ENCODE measurements at places on chromosomes 11 and 22.

DNA sequence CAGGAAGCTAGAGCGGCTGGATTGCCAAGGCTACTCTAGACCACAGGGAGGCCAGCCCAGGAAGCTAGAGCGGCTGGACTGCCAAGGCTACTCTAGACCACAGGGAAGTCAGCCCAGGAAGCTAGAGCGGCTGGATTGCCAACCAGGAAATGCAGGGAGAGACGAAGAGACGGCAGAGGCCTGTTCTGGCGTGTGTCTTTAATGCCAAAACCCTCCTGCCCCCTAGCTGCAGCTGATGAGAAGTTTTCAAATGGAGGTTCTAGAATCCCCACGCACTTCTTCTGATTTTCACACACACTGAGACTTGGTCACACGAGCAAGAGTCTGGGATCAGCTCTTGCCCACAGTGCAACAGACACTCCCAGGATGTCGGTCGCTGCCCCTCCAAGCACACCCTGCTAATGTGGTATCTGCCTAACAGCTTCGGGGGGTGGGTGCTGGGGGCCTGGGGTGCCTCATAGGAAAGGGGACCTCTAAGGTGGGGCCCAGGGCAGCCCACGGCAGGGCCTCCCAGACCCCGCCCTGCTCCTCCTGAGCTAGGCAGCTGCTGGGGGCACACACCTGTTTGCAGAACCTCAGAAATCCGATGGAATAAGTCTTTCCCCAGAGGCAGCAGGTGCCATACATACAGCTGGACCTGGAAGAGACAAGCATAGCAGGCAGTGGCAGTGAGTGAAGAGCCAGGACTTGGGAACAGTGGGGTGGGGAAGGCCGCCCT, 28.5 kb downstream of the MAFF start:
- H3K4me3 ChIP-seq, result no peak overlapping the region
- DNase-seq, result peak; percentile 52
- no peaks in the 10 kb centered on the region for H3K27me3 ChIP-seq
- H3K36me3 ChIP-seq, result peaks cover 25% of the 10 kb centered on the region
- peak overlapping the region; percentile 25 for H3K27ac ChIP-seq
- no peaks in the 10 kb centered on the region for H3K4me1 ChIP-seq

GRCh38 chr11:105538588-105538987, 71.3 kb upstream of the GRIA4 start:
- H3K4me1 ChIP-seq, result no peaks in the 10 kb centered on the region
- no peak overlapping the region for H3K27ac ChIP-seq
- no peak overlapping the region for H3K4me3 ChIP-seq
- H3K27me3 ChIP-seq, result no peaks in the 10 kb centered on the region
- no peaks in the 10 kb centered on the region for H3K36me3 ChIP-seq
- DNase-seq, result no peak

- DNase-seq, result no peak
- peaks cover 4% of the 10 kb centered on the region for H3K4me1 ChIP-seq
- H3K4me3 ChIP-seq, result no peak overlapping the region
- no peaks in the 10 kb centered on the region for H3K27me3 ChIP-seq
- peaks cover 8% of the 10 kb centered on the region for H3K36me3 ChIP-seq
Observed at GRCh38 chr22:17906978-17907747, 117.2 kb downstream of the MICAL3 start.

GRCh38 chr11:120280600-120281051, 40.7 kb downstream of the POU2F3 start:
- no peaks in the 10 kb centered on the region for H3K4me1 ChIP-seq
- no peak overlapping the region for H3K27ac ChIP-seq
- peaks cover 15% of the 10 kb centered on the region for H3K27me3 ChIP-seq
- peaks cover 3% of the 10 kb centered on the region for H3K36me3 ChIP-seq
- no peak overlapping the region for H3K4me3 ChIP-seq

DNA sequence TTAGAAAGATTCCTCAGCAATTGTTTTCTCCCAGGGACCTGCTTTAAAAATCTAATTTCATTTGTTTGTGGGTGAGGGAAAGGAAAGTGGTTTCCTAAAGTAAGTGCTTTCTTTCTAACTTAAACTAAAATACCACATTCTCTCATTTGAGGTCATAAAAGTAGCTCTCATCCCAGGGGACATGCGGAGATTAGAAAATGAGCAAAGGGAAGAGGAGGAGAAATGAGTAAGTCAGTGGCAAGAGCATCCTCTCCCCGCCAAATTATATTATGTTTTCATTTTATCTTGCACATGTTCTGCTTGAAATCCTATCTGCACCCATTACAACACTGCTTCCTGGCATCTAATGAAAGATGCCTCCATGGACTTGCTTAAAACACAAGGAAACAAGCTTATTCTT, 191.4 kb downstream of the ARHGAP42 start:
- no peak for DNase-seq
- H3K4me1 ChIP-seq, result no peaks in the 10 kb centered on the region
- no peaks in the 10 kb centered on the region for H3K27me3 ChIP-seq
- no peak overlapping the region for H3K4me3 ChIP-seq
- H3K27ac ChIP-seq, result no peak overlapping the region

DNA sequence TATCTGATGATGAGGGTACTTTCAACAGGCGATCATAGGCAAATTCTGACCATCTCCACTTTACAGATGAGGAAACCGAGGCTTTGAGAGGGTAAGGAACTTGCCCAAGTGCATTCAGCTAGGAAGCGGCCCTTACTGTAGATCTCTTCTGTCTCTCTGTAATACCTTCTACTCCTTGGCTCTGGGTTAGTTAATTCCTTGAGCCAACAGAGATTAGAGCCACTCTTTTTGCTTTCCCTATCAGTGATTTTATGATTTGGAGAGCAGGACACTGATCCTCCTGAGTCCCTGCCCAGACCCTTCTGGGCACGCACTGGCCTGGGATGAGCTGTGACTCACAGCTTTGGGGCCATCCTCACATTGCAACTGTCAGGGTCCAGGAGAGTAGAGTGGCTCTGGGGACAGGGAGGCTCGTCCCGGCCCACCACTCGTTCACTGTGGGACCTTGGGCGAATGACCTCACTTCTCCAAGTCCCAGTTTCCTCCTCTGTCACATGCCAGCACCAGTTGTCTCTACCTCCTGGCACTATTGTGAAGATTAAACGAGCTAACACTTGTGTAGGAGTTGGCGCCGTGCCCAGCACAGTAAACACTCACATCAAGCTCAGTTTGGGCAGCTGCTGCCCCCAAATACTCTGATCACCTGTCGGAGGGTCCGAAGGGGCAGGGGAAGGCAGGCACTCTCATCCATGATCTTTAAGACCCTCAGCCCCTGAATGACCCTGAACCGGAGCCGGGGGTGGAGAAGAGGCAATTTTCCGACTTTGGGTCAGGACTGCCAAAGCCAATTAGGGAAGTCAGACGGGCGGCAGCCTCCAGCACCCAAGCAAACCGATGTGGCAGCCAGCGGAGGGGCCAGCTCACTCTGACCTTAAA, 235.0 kb downstream of the MIAT start:
- no peaks in the 10 kb centered on the region for H3K4me1 ChIP-seq
- H3K27me3 ChIP-seq, result peaks cover 35% of the 10 kb centered on the region
- no peak overlapping the region for H3K4me3 ChIP-seq
- H3K36me3 ChIP-seq, result no peaks in the 10 kb centered on the region

GRCh38 chr22:34973926-34974325, 92.0 kb upstream of the ISX start:
- no peaks in the 10 kb centered on the region for H3K4me1 ChIP-seq
- H3K4me3 ChIP-seq, result no peak overlapping the region
- DNase-seq, result no peak
- H3K27ac ChIP-seq, result no peak overlapping the region
- H3K27me3 ChIP-seq, result peaks cover 7% of the 10 kb centered on the region

GRCh38 chr11:64053699-64054098, 18.0 kb downstream of the FLRT1 start:
- no peaks in the 10 kb centered on the region for H3K36me3 ChIP-seq
- H3K27ac ChIP-seq, result no peak overlapping the region
- H3K4me3 ChIP-seq, result no peak overlapping the region
- no peak for DNase-seq
- no peaks in the 10 kb centered on the region for H3K27me3 ChIP-seq
- no peaks in the 10 kb centered on the region for H3K4me1 ChIP-seq

- no peaks in the 10 kb centered on the region for H3K36me3 ChIP-seq
- no peaks in the 10 kb centered on the region for H3K4me1 ChIP-seq
- DNase-seq, result no peak
- no peak overlapping the region for H3K4me3 ChIP-seq
- H3K27me3 ChIP-seq, result peaks cover 19% of the 10 kb centered on the region
Observed at GRCh38 chr22:35506259-35506570, 34.4 kb upstream of the RASD2 start.

- no peak for DNase-seq
- H3K36me3 ChIP-seq, result no peaks in the 10 kb centered on the region
- no peaks in the 10 kb centered on the region for H3K27me3 ChIP-seq
- no peak overlapping the region for H3K27ac ChIP-seq
- H3K4me1 ChIP-seq, result no peaks in the 10 kb centered on the region
Observed at GRCh38 chr11:101436511-101437142, 147.2 kb downstream of the TRPC6 start.

DNA sequence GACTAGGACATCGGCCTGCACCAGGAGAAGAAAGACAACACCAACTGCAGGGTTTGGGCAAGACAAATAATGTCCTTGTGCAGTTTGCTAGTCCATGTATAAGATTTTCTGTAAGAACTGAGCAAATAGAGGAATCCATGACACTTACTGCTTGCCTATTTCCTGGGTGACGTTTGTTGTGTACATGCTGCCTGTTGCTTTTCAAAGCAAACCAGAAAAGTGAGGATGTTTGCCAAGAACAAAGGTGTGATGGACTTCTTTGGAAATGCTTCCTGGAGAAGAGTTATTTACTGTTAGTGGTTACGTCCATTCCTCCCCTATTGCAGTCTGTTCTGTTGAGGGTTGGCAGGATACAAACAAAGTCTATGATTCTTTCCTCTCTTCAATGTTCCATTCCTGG, 126.5 kb downstream of the CASP12 start:
- DNase-seq, result no peak
- no peaks in the 10 kb centered on the region for H3K36me3 ChIP-seq
- H3K27me3 ChIP-seq, result no peaks in the 10 kb centered on the region
- peaks cover 4% of the 10 kb centered on the region for H3K4me1 ChIP-seq

DNA sequence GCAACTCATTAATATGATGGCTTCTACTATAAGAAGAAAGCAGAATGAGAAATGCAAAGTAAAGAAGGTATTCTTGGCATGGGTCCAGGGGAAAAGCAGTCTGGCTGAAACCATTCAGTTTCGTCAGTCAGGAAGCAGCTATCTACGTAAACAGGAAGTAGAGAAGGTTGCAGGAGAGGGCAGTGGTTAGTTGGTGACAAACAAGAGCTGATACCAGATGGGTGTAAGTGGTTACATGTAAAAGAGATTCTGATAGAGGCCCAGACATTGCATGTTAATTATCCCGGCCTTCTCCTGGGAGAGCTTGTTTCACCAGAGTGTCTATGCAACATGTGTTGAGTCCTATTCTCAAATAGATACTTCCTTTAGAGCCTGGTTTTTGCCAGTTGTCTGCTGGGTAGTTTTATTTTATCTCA, 58.4 kb upstream of the PSMA1 start:
- DNase-seq, result peak; percentile 73
- peaks cover 35% of the 10 kb centered on the region for H3K4me1 ChIP-seq
- no peaks in the 10 kb centered on the region for H3K27me3 ChIP-seq
- peak overlapping the region; percentile 90 for H3K27ac ChIP-seq
- H3K36me3 ChIP-seq, result peaks cover 11% of the 10 kb centered on the region
- H3K4me3 ChIP-seq, result peak overlapping the region; percentile 46

GRCh38 chr11:10326012-10326964, 21.4 kb downstream of the ADM start:
- H3K4me3 ChIP-seq, result no peak overlapping the region
- no peak overlapping the region for H3K27ac ChIP-seq
- DNase-seq, result no peak
- peaks cover 34% of the 10 kb centered on the region for H3K27me3 ChIP-seq

DNA sequence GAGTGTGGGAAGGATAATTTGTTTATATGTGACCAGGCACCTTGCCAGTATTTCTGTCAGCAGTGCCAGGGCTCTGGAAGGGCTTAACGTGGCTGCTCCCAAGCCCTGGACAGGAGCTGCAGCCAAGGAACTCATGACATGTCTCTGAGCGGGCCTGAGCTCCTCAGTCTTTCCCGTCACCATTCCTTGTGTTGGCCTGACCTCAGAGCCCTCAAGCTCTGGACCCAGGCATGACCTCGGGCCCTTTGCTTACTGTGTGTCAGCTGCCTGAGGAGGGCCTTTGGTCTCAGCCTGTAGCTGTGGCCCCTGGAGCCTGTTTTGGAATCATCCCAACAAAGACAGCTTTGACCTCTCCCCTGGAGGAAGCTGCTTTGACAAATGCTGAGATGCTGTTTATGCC, 264.1 kb upstream of the PLET1 start:
- H3K36me3 ChIP-seq, result no peaks in the 10 kb centered on the region
- peaks cover 41% of the 10 kb centered on the region for H3K27me3 ChIP-seq
- H3K4me1 ChIP-seq, result no peaks in the 10 kb centered on the region

DNA sequence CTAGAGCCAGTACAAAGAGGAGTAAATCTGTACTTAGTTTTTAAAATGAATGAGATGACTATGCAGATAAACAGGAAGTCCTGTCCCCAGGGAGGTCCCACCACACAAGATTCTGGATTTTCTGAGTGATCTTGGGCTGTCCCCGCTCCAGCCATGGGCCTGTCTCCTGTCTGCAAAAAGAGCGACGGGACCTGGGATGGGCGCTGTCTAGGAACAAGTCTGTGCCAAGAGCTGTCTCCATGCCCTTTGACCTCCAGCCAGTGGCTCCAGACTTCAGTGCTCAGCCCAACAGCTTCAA, 6.0 kb downstream of the CSNK1E start:
- DNase-seq, result no peak
- peaks cover 35% of the 10 kb centered on the region for H3K36me3 ChIP-seq
- no peaks in the 10 kb centered on the region for H3K27me3 ChIP-seq
- H3K27ac ChIP-seq, result peak overlapping the region; percentile 65
- peaks cover 74% of the 10 kb centered on the region for H3K4me1 ChIP-seq

DNA sequence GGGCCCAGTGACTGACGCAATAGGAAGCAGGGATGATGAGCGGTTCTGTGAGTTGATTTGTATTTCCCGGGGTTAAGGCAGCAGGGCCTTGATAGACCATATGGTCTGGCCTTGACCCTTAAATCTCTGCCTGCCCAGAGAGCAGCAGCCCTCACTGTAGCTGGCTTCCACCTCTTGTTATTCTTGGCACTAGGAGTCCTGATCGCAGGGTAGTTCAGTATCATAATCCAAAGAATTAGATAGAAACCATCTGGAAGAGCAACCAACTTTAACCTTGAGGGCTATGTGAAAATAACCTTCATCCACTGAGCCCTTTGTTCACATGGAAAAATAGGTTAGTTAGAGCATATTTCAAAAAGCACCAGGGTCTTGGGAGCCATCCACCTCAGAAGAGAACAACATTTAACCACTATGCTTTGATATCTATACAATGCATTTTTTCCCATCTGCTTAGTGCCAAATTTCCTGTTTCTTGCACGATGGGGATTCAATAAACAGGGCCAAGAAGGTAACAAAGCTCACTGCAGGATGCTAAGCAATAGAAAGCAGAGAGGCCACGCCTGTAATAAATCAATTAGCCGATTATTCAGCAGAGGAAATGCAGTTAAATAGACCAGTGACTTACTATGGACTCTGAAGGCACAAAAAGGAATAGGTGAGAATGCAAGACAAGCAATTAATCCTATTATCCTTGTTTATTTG, 761.3 kb downstream of the OPCML start:
- H3K36me3 ChIP-seq, result no peaks in the 10 kb centered on the region
- H3K27ac ChIP-seq, result no peak overlapping the region
- H3K4me3 ChIP-seq, result no peak overlapping the region
- peaks cover 29% of the 10 kb centered on the region for H3K27me3 ChIP-seq

- no peak for DNase-seq
- peak overlapping the region; percentile 53 for H3K4me3 ChIP-seq
- H3K36me3 ChIP-seq, result peaks cover 10% of the 10 kb centered on the region
- peaks cover 46% of the 10 kb centered on the region for H3K27me3 ChIP-seq
Observed at GRCh38 chr22:29314537-29315285, 786 bp downstream of the RASL10A start.

GRCh38 chr11:82895437-82896091, 4.7 kb downstream of the PRCP start:
- DNase-seq, result no peak
- H3K27me3 ChIP-seq, result no peaks in the 10 kb centered on the region
- H3K36me3 ChIP-seq, result peaks cover 12% of the 10 kb centered on the region
- no peak overlapping the region for H3K4me3 ChIP-seq
- no peak overlapping the region for H3K27ac ChIP-seq

All from effector memory CD8-positive, alpha-beta T cell (primary cell).